Right forelimb (tissue), 1 donor: ENCODE measurements at places on chromosomes 6 and 20.

GRCh38 chr20:53750827-53751619, 157.4 kb upstream of the ZNF217 start:
- DNase-seq, result peak; percentile 73

DNA sequence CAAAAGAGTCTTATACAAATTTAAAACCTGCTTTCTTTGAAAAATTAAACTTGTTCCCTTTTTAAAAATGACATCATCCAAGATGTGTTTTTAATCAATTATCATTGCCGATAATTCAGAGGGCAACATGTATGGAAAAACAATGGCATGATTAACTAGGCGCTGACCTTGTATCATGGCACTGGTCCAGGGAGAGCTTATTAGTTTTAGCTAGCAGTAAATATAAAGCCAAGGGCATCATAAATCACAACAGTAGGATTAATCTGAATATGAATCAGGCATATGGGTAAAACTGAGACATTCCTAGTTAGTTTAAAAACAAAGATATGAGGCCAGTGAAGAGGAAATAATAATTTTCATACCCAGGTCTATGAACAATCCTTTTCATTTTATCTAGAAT, 374.0 kb downstream of the HDGFL1 start:
- no peak for DNase-seq

DNA sequence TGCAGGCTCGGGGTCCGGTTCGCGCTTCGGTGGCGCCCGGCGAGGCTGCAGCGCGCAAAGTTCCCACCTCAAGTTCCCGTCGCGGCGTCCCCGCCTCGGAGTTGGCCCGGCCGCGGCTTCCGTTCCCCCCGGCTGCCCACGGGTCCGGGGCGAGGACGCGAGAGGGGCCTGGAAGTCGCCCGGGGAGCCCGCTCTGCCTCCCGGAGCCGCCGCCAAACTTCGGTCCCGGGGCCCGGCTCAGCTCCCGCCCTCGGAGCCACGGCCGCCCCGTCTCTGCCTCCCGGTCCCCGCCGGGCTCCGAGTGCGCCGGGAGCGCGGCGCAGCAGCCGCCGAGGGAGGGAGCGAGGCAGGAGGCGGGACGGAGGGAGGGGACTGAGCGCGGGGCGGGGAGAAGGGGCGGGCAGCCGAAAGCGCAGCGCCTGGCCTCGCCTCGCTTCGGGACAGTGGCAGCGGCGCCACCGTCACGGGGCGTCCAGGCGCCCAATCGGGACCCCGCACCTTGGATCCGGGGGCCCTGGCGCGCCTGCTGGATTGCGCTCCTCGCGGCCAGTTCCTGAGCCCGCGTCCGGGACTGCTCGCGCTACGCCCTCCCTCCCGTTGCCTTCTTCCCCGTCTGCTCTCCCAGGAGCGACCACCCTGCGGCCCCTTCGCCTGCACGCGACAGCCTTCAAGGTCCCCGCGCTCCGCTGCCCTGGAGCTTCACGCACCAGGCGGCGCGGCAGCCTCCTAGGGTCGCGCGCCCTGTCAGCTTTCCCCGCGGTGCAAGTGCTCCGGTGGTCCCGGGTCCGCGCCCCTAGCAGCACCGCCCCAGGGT, at the start of gene KCNG1:
Gene KCNG1, minus strand, starts transcription at position 305 of the 814 bp plus-strand sequence. CDS start 12,769 bp downstream, outside the sequence.
- DNase-seq, result peak; percentile 81

DNA sequence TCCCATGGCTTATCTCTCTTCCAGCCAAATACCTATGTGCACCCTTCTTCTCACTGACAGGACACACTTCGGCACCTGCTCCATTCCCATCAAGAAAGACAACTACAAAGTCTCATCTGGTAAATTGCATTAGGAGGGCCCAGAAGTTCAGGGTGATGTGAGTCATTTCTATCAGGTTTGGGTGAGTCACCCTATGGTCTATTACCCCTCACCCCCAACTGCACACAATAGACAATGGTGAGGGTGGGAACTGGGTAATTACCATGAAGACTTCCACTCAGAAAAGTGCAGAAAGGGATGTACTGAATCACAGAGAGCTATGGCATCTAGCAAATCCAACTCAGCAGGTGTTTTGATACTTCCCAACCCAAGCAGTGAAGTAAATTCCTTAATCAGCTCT, 54.8 kb downstream of the OPN5 start:
- no peak for DNase-seq

GRCh38 chr6:30684386-30685156, 1.9 kb downstream of the PPP1R18 start:
- no peak for DNase-seq

GRCh38 chr6:47277702-47278101, 32.0 kb downstream of the TNFRSF21 start:
- no peak for DNase-seq

- no peak for DNase-seq
These were observed 53.6 kb upstream of the SMOC2 start for GRCh38 chr6:168387426-168387825.

DNA sequence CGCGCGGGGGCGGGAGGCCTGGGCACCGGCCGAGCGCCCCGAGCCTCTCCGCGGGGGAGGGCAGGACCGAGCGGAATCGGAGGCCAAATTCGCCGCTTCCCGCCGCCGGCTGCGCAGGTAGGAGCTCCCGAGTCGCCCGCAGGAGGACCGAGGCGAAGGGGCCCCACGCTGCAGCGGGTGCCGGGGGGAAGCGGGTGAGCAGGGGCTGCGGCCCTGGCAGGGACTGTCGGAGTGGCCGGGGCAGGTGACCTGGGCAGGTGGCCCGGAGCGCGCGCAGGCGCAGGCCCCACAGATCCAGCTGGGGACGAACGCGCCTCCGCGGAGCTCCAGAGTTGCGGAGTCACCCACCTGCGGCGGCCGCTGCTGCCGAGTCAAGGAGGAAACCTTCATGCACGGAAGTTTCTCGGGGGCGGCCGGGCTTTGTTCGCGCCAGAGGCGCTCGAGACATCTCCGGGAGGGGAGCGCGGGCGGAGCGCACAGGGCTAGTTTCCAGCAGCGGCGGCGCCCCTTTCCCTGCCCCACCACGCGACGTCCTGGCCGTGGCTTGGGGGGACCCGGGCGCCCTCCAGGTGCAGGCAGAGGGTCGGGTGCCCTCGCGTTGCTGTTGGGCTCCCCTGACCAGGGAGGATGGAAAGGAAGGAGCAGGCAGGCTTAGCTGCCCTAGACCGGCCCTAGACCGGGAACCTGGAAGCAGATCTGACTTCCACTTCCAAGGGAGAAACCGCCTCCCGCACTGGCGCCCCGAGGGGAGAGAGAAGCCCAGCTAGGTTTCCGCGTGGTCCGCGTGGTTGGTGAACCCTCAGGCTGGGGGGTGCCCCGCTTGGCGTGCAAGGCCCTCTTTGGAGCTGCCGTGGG, 590 bp downstream of the SLCO4A1 start:
- DNase-seq, result no peak
